ENCODE measurements at places on chromosomes 6 and 20.

DNA sequence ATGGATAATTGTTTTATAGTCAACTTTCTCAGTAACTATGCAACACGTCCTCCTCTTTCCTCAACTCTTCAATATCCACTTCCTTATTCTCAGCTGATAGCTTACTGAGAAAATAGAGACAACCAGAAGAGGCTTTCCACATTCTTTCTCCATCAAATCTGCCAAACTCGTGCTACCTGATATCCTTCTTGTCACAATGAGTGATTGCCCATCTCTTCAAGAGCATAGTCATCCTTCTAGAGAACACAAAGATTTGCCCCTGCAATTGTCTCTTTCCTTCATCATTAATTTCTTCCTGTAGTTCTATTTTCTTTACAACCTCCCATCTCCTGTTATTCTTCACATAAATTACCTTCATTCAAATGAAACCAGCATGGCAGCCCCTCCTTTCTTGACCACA lies 75.9 kb upstream of the RGS17 start:
- H3K4me3 ChIP-seq, result no peak overlapping the region
- no peaks in the 10 kb centered on the region for H3K27me3 ChIP-seq
- no peak for DNase-seq
- peaks cover 10% of the 10 kb centered on the region for H3K4me1 ChIP-seq
- H3K27ac ChIP-seq, result no peak overlapping the region

GRCh38 chr6:39053016-39053624 lies 4.5 kb downstream of the GLP1R start:
- H3K27me3 ChIP-seq, result peaks cover 59% of the 10 kb centered on the region

DNA sequence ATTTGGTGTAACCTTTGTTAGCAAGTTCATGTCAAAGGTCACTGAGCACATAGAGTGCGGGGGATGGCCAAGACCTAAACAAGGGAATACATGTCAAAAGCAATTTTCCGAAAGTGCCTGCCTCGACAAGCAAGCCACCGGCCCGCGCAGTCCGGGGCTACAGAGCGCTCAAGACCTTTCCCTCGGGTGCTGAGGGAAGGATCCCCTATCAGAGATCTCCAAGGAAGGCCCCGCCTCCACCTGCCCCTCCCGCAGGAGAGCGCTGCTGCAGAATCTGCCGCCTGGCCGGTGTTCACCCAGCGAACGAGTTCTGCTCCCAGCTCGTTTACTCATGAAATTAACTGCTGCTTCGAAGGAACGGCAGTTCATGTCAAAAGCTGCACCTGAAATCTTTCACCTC lies 252.7 kb downstream of the BMP7 start:
- no peak overlapping the region for H3K27ac ChIP-seq
- H3K36me3 ChIP-seq, result no peaks in the 10 kb centered on the region
- H3K4me3 ChIP-seq, result no peak overlapping the region
- H3K27me3 ChIP-seq, result peaks cover 49% of the 10 kb centered on the region

- peaks cover 26% of the 10 kb centered on the region for H3K36me3 ChIP-seq
- H3K27me3 ChIP-seq, result no peaks in the 10 kb centered on the region
- peaks cover 52% of the 10 kb centered on the region for H3K4me1 ChIP-seq
These were observed 109.0 kb downstream of the HIVEP2 start for GRCh38 chr6:142835787-142836535.

GRCh38 chr20:848193-848592 lies 14.7 kb downstream of the FAM110A start:
- H3K4me3 ChIP-seq, result peak overlapping the region; percentile 97
- peaks cover 62% of the 10 kb centered on the region for H3K36me3 ChIP-seq
- DNase-seq, result no peak
- H3K4me1 ChIP-seq, result peaks cover 82% of the 10 kb centered on the region

- H3K36me3 ChIP-seq, result no peaks in the 10 kb centered on the region
- no peak overlapping the region for H3K27ac ChIP-seq
- no peaks in the 10 kb centered on the region for H3K4me1 ChIP-seq
- no peak for DNase-seq
These were observed 583.5 kb downstream of the EYS start for GRCh38 chr6:65123521-65123920.

GRCh38 chr6:129329678-129330077 lies 380.3 kb downstream of the ARHGAP18 start:
- H3K4me1 ChIP-seq, result no peaks in the 10 kb centered on the region
- no peak overlapping the region for H3K27ac ChIP-seq
- H3K27me3 ChIP-seq, result no peaks in the 10 kb centered on the region
- H3K36me3 ChIP-seq, result no peaks in the 10 kb centered on the region
- no peak for DNase-seq

DNA sequence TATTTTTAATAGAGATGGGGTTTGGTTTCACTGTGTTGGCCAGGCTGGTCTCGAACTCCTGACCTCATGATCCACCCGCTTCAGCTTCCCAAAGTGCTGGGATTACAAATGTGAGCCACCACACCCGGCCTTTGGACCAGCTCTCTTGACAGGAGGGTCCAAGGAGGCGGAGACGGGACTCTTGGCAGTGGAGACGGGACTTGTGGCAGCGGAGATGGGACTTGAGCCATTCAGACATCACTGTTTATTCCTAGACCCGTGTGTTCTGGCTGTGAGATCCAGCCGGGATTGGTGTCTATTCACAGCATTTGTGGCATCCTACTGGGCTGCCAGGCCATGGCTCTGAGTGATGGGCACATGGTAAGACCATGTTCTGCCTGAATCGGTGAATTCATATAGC lies 25.6 kb downstream of the PRPF6 start:
- no peak overlapping the region for H3K27ac ChIP-seq
- H3K4me1 ChIP-seq, result peaks cover 31% of the 10 kb centered on the region
- no peak for DNase-seq
- no peaks in the 10 kb centered on the region for H3K27me3 ChIP-seq
- H3K4me3 ChIP-seq, result no peak overlapping the region
- H3K36me3 ChIP-seq, result peaks cover 72% of the 10 kb centered on the region

DNA sequence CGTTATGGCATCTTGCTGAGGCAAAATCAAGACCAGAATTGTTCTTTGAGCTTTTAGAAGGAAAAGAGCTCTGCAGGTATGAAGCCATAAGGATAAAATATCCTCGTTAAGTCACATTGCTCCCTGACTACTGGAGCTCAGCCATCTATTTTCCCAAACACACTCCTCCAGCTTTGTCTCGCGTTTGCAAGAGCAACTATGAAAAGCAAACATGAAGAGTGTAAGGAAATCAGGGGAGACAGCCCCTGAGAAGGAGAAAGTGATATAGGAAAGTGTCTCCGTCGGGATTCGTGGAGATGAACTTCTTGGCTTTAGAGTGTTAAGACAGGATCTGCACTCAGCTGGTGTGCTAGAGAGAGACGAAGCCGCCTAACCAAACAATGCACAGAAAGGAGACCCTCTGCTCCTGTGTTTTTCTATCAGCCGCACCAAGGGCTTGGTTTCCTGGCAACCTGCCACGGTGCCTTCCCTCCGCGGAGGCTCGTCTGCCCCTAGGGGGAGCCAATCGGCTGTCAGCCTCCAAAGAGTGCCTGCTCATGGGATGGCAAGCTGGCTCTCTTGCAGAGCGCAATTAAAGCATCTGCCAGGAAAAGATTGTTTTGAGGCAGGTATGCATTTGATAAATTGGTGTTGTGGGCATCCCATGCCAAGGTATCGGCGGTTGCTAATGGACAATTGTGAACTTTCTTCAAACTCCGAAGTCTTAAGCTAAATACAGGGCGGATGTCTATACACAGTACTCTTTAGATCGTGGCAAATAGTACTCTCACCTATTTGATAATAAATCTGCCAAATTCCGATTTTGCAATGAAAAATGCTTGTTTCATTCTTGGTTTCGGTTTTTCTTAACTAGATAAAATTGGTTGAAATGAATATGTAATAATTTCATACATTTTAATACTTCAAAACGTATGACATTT lies 603.2 kb downstream of the RNF144B start:
- DNase-seq, result peak; percentile 34
- no peaks in the 10 kb centered on the region for H3K36me3 ChIP-seq
- H3K4me3 ChIP-seq, result no peak overlapping the region
- no peaks in the 10 kb centered on the region for H3K27me3 ChIP-seq
- H3K27ac ChIP-seq, result no peak overlapping the region

DNA sequence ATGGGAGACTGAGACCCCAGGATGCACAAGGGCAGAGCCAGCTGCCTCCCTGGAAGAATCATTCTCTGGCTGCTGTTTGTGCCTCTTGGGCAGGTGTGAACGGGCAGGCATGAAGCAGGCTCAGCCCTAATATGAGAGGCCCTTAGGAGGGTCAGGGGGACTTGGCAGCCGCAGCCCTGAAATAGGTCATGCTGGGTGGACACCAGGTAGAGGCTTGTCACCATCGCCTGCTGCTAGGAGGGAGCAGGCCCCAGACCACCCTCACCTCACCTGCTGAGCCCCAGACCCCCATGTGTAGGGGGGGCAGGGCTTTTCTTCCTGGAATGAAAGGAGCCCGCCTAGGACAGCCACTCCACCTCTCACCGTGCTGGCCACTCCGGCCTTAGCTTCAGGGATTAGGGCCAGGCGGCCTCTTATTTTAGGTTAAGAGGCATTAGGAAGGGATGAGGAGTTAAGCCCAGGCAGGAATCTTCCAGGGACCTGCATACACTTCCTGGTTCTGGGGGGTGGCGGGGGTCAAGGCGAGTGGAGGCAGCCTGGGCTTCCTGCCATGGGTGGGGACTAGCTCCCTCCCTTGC lies 92.4 kb downstream of the ASXL1 start:
- H3K27ac ChIP-seq, result peak overlapping the region; percentile 76
- no peak for DNase-seq
- H3K27me3 ChIP-seq, result no peaks in the 10 kb centered on the region
- H3K36me3 ChIP-seq, result peaks cover 16% of the 10 kb centered on the region

- H3K27ac ChIP-seq, result peak overlapping the region; percentile 84
- H3K4me3 ChIP-seq, result peak overlapping the region; percentile 53
- H3K36me3 ChIP-seq, result no peaks in the 10 kb centered on the region
- H3K4me1 ChIP-seq, result peaks cover 39% of the 10 kb centered on the region
These were observed 14.7 kb downstream of the UST start for GRCh38 chr6:148761527-148762011.

- no peak overlapping the region for H3K4me3 ChIP-seq
- no peak for DNase-seq
These were observed 730.6 kb upstream of the NRSN1 start for GRCh38 chr6:23395381-23395780.

- no peaks in the 10 kb centered on the region for H3K36me3 ChIP-seq
- no peaks in the 10 kb centered on the region for H3K4me1 ChIP-seq
- no peak overlapping the region for H3K4me3 ChIP-seq
- no peak for DNase-seq
- H3K27me3 ChIP-seq, result peaks cover 3% of the 10 kb centered on the region
These were observed 35.0 kb upstream of the RIN2 start for GRCh38 chr20:19723051-19723450.
